ENCODE measurements at places on chromosomes 12 and 14.

DNA sequence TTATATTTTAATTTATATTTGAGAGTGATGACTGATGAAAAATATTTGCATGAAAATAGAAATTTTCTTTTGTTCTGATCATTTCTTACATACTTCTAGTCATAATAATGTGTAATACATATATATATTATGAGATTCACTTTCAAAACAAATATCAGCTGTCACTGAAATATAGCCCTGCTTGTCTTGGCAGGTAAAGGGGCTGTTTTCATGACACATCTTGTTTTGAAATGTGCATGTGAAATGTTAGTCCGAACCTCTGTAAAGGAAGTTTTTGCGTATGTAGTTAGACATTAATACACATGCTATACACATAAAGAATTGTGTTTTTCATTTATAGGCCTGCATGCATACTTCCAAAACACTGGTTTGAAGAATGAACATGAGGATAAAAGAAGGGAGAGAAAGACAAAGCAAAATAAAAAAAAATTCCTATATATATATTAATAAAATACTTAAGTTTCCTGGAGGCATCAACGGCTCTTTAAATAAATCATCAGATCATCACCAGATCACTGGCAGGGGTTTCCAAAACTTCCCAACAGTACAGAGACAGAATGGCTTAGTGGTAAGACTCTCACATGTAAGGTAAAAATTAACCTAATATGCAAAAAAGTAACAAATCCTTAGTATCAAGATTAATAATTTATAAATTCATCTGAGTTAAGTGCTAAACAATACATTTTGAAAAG, 60.1 kb downstream of the SEL1L start:
- DNase-seq: no peak

DNA sequence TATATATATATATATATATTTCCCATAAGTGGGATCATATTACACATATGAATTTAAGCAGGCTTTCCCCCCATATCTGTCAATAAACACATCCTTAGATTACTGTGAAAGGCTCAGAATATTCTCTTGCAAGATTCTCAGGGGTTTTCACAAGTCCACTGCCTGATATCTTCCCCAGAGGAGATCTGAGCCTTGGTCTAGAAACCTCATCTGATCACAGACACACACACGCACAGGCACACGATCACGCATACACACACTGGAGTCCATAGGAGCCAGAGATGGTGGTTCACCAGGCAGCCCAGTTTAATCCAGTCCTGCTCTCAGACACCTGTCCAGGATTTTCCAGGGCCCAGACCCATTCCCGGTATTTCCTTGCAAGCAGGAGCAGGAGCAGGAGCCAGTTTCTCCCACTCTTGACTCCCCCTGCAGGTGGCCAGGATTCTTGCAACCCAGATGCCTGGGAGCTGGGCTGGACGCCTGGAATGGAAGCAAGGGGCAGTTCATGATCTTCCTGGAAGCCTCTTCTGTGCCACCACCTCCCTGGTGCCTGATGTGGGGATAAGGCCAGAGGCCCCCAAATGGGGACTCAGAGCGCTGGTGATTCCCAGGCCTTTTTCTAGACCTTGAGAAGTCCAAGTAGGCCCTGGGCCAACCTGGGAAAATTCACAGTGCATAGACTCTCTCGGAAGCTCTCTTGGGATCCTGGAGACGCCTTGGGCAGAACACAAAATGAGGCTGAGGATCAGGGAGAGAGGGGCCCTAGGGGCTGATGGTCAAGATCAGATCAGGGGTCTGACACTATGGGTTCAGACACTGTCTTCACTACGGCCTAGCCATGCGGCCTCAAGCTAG, 16.5 kb upstream of the KRT78 start:
- DNase-seq: no peak

- DNase-seq: no peak
Observed at GRCh38 chr12:44286336-44286735, 450.5 kb downstream of the TMEM117 start.

GRCh38 chr12:90280033-90280432, 571.4 kb upstream of the ATP2B1 start:
- DNase-seq: no peak

DNA sequence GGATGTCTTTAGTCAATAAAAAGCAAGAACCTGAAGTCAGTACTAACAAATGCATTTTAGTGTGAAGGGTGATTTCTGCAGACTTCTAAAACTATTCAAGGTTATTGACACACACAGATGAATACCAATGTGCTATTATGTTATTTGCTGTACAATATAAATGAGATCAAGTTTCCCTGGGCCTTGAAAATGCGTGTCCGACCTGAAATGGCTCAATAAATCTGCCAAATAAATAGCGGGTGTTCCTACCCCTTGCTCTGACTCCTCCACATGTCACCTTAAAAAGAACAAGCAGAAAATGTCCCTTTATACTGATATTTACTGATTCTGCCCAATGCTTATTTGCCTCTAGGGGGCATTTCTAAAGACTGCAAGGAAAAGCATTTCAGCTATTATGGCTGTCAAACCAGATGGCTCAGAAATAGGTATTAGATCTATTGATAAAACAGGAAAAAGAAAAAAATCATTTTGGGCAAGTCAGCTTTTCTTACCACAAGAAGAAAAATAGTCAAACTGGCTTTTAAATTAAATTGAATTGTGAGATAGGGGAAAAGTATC, 367.3 kb upstream of the KITLG start:
- no peak for DNase-seq

DNA sequence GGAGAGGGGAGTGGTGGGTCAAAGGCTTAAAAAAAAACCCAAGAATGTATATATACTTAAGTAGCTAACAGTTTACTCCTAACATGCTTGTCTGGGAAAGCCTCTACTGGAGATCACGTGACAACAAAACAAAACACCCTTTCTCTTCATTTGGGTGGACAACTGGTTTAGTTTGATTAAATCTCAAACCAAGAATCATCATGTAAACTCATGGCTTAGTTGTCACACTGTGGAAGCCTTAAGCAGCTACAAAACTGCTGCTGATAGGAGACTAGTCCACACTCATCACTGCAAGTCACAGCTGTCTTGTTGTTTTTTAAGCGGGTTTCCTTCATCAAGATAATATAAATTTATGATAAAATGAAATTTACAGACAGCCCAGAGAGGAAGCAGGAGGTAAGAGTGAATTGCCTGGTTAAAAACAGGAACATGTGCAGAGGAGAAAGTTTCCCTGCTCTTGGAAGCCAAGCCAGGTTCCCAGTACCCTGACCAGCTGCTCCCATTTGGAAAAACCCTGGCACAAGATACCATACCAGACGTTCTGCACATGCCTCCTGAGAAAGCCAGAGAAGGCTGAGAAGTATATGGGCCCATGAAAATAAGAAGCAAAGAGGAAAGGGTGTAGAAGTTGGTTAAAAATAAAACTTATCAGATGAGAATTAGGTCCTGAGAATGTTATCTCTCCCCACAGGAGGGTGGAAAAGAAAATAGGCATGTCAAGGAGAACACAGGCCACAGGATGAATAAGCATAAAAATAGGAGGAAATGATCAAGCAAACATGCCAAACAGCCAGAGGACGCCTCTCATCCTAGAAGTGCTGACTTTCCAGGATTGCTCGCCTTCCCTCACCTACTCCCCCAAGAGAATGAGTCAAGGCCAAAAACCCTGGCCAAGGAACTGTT, 34.0 kb downstream of the EGLN3 start:
- peak; percentile 24 for DNase-seq

- peak; percentile 26 for DNase-seq
Observed at GRCh38 chr14:92254786-92255185, 68.2 kb upstream of the SLC24A4 start.

DNA sequence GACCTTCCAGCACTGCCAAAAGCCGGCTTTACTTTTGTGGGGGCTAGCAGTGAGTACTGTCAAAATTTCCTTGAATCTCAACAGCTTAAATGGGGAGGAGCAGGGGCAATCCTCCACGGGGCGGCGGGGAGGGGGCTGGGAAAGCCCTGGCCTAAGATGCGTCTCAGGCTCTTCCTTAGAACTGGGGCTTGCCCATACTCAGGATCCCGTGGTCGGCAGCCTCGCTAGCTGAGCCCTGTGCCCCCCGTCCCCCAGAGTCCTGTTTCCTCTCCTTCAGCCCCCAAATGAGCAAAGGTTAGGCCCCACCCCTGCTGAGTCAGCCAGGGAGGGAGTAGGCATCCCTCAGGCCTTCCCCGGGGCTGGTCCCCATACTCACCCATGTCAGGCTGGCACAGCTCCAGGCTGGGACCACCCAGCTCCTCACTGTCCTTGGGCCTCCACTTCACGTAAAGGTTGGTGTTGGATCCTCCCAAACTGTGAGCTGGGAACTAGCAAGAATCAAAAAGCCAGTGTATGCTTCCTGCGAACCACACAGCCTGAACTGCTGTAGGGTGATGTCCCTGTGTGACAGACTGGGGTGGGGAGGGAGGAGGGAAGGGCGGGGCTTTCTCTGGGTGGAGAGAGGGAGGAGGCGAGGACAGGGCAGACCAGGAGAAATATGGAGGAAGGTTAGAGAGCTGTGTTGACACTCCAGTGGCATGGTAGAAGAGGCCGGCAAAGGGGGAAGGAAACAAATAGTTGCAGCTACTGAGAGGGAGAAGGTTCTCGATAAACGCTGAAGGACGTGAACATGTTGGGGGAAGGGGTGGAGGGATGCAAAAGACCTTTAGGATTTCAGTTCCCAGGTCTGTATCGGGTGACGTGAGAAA, 5.9 kb upstream of the BAZ2A start:
- DNase-seq: peak; percentile 60

- no peak for DNase-seq
Observed at GRCh38 chr14:69170839-69171238, 17.9 kb upstream of the DCAF5 start.

DNA sequence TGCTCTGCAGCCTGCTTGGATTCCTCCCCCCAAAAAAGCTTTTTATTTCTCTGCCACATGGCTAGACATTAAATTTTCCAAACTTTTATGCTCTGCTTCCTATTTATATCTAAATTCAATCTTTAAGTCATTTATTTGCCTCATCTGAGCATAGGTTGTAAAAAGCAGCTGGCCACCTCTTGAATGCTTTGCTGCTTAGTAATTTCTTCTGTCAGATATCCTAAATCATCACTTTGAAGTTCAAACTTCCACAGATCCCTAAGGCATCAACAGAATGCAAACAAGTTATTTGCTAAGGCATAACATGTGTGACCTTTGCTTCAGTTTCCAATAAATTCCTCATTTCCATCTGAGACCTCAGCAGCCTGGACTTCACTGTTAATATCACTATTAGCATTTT, 209.6 kb downstream of the FSCB start:
- DNase-seq: no peak

GRCh38 chr14:104871656-104872468, 6.8 kb downstream of the CEP170B start:
- DNase-seq: no peak

GRCh38 chr14:36633580-36633979, 28.1 kb upstream of the PAX9 start:
- DNase-seq: no peak

DNA sequence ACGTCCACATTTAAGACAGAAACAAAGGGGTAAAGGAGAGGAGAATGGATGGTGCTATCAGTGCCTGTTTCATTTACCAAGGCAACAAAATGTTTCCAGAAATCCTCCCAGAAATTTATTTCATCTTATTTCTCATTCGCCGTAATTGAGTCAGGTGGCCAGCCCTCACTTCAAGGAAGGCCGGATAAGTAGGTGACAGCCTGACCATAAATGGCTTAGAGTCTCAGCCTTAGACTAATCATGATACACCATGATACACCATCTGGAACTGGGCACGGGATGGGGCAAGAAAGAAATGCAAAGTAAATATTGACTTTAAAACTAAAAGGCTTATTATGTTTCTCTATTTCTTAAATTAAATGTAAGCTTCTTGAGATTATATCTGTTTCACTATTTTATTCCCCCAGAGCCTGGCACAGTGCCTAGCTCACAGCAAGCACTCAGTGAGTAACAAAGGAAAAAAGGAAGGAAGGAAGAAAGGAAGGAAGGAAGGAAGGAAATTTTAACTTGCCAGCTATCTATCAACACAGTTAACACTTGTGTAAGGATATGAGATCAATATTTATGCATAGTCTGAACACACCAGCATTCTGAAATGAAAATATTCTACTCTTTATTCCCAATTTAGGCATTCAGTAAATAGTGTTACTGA, 106.1 kb upstream of the FSCB start:
- no peak for DNase-seq

DNA sequence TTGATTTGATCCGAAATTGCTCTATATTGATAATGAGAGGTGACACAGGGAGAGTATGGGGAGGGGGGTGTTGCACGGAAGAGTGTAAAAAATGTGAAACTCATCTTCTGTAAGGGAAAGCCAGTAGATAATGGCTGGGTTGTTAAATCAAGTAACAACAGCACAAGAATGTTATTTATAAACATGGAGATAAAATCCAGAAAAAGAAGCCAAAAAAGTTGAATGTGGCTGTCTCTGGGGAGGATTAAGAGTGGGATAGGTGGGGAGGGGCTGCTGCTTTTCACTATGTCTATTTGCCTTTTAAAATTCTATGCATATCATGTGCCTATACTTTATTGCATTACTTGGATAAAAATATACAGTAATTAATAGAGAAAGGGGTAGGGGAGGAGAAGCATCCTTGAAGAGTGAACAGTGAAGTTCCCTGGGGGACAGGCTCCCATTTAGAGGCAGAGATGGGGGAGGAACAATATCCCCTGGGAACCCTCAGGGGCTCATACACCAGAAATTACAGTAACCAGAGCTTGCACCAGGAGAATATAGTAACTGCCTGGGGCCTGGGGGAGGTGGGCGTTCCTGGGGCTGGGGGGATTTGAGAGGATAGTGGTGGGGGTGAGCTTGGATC, 39.2 kb upstream of the ANKRD9 start:
- DNase-seq: no peak

DNA sequence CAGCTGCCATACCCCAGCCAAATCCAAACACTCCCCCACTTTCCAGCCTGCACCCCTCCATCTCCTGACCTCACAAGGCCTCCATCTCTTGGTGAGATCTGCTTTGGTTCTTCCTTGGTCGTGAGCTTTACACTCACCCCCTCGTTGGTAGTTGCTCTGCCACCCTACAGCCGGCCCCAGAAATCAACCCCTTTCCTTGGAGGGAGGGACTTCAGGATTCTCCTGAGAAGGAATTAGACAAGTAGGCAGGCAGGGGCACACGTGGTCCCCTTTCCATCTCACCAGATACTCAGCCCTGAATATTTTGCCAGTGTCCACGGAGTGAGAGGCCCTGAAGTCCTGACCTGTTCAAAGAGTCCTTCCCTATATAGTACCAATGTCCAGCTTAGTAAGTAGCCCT, 120.0 kb upstream of the PWP1 start:
- no peak for DNase-seq

- DNase-seq: no peak
Observed at GRCh38 chr14:92880851-92881250, 42.1 kb upstream of the CHGA start.

GRCh38 chr12:47433876-47434275, 272.0 kb downstream of the RPAP3 start:
- DNase-seq: no peak

GRCh38 chr12:101501410-101501995, 26.4 kb downstream of the SPIC start:
- no peak for DNase-seq

DNA sequence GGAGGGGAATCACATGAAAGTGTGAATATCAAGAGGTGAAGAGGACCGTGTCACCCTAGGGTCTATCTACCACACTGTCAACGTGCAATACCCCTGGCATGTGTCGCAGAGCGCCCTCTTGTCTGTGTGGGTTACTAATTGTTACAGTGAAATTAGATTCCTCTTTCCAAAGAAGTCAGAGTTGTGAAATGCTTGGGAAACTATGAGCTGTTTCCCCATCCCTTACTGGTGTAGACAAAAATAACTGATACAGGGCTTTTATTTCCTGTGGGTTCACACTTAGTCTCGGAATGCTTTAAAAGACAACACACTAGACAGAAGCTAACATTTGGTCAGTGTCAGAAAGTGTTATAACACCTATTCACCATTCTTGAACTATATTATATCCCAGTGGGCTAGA, 597.3 kb downstream of the NRXN3 start:
- no peak for DNase-seq
